ENCODE measurements at places on chromosomes 13 and 19.

- DNase-seq, result no peak
Measured at GRCh38 chr19:33214596-33214995, 11.1 kb downstream of the SLC7A10 start.

DNA sequence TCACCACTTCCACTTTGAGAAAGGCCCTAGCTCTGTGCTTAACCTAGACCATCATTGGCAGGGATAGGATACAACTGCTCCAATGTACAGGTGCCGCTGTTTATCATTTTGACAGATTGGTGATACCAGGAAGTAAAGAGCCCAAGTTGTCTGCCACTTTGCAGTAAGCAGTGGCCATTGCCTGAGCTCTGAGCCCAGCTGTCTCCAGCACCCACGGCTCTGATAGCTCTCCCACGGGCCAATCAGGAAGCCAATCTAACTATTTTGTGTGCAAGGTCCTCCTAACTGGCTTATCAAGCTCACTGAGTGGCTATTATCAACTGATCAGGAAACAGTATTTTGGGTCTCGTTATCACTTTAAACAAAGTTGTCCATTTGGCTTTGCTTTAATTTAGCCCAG, 181.1 kb downstream of the DCT start:
- no peak for DNase-seq

GRCh38 chr19:56404705-56405056, 549 bp downstream of the ZNF583 start:
- no peak for DNase-seq

DNA sequence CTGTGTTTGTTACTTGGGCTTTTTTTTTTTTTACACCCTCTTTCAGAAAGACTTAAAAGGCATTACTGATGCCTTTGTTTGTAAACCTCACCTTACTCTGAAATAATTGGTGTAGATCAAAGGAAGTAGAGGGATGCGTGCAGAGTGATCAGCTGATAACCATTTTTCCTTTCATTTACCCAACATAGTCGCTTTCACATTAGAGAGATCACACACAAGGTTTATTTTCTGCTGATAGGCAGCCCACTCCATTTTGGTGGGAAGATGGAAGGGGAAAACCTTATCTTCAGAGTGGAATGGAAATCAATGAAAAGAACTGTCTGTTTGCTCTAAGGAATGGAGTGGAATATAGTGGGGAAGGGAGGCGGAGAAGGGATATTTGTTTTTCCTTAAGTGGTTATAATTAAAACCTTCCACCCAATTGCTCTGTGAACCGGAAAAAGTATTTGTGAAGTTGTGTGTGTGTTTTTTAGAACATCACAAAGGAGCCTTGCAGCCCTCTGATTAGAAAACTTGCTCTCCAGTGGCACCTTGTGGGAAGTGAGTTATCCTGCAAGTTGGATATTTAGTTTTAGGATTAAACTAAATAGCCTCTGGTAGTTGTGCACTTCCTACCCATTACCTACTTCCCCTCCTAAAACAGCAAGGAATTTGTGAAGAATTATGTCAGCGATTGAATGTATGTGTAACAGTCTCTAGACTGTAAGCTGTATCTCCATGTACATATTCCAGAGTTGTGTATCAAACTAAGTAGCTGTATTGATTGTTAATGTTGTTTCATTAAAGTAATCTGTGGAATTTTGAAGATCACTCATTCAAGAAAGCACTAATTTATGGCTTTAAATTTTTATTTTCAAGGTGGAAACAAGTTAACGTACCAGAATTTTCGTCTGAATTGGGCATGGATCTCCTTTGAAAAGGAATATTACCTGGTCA, 76.8 kb downstream of the FREM2 start:
- DNase-seq, result peak; percentile 4

DNA sequence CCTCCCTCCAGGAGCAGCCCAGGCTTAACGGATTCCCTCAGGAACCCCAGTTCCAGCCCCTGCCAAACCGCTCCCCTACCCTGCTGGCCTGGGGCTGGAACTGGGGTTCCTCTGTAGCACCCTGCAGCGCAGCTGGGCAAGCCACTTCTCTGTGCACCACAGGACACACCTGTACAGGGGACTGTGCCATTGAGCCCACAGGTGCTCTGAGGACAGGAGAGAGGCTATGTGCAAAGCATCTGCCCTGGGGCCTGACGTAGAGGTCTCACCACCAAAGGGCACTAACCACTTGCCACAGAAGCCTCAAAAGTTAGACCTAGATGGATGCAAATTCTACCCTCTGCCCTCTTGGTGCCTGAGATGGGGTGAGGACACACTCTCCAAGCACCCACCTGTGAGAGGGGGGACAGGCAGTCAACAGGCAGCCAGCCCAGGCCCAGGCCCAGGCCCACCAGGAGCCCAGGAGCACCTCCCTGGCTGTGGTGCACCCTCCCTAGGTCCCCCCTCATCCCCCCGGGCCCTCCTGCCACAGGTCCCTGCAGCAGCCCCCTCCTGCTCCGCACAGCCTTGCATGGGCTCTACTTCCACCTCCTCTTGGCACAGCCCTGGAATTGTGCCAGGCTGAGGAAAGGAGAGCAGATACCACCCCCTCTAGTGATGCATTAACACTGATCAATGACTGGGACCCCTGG, 27.6 kb upstream of the SLC35E1 start:
- no peak for DNase-seq

GRCh38 chr13:24614306-24615080, 65.7 kb upstream of the ATP12A start:
- no peak for DNase-seq

- no peak for DNase-seq
Measured at GRCh38 chr13:100680131-100680530, 5.5 kb upstream of the TMTC4 start.

GRCh38 chr19:38657633-38658222, 10.3 kb downstream of the ACTN4 start:
- DNase-seq, result peak; percentile 63

DNA sequence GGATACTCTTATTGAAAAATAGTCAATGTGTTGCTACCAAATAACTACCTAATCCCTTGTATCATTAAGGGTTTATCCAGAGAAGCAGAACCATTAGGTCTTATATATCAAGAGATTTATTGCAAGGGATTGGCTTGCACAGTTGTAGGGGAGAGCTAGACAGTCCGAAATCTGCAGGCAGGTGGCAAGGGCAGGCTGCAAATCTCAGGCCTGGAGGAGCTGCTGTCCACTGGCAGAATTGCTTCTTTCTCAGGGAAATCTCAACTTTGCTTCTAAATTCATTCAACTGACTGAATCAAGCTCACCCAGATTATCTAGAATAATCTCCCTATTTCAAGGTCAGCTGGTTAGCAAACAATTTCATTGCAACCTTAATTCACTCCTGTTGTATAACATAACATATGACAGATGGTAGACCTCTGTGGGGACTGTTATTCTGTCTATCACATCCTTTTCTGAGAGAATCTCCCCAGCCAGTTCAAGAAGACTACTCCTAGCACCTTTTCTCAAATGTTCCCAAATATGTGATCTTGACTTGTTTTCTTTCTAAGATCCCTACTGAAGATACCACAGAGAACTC, 194.2 kb downstream of the NHLRC3 start:
- no peak for DNase-seq
